HT-29 (cell line): ENCODE measurements at places on chromosomes 11 and 22.

DNA sequence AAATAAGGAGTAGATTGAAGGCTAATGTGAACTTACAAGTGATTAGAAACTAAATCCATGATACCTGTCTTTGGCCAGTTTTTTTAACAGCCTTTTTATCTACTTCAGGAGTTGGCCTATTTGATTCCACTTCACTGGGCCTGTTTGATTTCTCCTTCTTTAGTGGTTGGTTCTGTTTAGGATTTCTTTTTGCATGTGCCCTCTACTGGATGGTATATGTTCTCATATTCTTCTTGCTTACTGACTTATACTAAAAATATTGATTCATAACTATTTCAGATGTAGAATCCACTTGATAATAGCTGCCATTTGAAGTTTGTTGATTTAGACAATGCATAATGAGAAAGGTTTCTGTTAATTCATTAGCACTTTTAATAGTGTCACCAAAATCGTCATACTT, 53.9 kb downstream of the USP47 start:
- DNase-seq, result peak; percentile 22

GRCh38 chr22:39920134-39920743, 19.4 kb downstream of the GRAP2 start:
- DNase-seq, result no peak

DNA sequence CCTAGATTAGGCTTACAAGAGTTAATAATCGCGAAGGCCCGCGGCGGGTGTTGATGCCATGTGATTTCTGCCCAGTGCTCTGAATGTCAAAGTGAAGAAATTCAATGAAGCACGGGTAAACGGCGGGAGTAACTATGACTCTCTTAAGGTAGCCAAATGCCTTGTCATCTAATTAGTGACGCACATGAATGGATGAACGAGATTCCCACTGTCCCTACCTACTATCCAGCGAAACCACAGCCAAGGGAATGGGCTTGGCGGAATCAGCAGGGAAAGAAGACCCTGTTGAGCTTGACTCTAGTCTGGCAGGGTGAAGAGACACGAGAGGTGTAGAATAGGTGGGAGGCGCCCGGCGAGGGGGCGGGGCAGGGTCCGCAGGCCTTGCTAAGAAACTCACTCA, 65.5 kb downstream of the AAMDC start:
- no peak for DNase-seq

DNA sequence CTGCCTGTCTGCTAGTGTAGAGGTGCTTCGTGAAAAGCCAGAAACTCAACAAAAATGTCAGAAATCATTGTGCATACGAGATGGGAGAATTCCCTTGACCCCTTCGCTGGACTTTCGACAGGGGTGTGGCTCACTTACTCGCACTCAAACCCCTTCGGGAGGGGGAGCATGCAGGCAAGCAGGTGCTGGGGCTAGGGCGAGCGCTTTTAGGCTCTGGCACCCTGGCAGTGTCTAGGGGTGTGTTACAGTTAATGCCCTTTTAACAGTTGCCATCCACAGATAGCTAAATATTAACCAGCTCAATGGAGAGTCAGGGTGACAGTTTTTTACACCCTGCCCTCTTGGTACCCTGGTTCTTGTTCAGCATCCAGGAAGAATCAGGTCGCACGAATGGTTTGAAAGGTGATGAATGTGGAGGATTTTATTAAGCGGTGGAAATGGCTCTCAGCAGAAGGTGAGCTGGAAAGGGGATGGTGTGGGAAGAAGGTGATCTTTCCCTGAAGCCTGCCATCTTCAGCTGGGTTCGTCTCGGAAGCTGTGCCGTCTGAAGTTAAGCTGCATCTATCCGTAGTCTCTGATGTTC, 59.6 kb upstream of the SHANK2 start:
- DNase-seq, result no peak

- no peak for DNase-seq
These were observed 69.0 kb downstream of the GGTLC2 start for GRCh38 chr22:22713416-22713815.

- no peak for DNase-seq
These were observed 27.5 kb upstream of the OR9I1 start for GRCh38 chr11:58152781-58153180.

DNA sequence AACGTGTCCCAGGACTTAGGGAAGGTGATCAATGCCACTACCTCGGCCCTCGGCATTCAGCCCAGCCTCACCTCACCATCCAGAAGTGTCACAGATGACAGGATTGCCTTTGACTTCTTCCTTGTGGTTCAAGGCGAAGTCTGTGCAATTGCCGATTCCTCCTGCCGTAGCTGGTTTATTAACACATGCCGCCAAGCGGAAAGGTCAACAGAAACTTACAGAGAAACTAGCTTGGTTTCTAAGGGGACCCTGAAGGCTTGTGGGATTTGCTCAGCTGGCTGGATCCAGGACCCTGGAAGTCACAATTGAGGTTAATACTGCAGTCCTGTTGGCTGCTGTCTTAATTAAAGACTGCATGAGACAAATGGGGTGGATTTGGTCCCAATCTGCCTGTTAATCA, 65.6 kb downstream of the SHANK2 start:
- no peak for DNase-seq

DNA sequence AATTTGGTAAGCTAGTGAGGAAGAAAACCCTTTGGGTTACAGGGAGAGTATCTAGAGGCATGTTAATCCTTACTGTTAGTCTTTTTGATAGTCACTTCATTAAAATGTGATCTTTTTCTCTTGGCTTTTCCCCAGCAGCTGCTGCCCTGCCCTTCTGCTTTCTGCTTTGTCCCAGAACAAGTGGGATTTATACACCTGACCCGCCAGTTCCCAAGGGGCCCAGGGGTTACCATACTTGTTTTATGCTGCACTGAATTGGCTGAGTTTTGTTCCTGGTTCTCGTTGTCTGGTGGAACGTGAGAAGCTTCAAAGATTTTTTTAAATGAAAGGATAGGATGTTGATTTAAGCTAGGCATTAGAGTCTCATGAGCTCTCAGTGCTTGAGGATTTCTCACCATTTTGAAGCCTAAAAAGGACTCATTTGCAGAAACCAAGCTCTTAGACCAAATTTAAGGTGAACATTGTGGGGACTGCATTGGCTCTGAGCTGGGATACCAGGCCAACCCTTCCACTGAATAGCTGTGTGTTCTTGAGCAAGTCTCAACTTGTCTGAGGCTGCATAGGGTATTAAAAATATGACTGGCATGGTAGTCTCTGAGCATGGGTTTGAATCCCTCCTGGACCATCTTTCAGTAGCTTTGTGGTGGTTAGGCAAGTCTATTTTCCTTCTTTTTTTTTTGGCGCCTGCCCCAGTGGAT, 6.6 kb downstream of the LIMK2 start:
- DNase-seq, result no peak

- peak; percentile 62 for DNase-seq
These were observed 83.9 kb upstream of the SNX19 start for GRCh38 chr11:130999992-131000770.

GRCh38 chr11:64990222-64990923, 6.4 kb downstream of the BATF2 start:
- peak; percentile 76 for DNase-seq

GRCh38 chr22:49724893-49725489, 102.7 kb downstream of the BRD1 start:
- DNase-seq, result no peak

DNA sequence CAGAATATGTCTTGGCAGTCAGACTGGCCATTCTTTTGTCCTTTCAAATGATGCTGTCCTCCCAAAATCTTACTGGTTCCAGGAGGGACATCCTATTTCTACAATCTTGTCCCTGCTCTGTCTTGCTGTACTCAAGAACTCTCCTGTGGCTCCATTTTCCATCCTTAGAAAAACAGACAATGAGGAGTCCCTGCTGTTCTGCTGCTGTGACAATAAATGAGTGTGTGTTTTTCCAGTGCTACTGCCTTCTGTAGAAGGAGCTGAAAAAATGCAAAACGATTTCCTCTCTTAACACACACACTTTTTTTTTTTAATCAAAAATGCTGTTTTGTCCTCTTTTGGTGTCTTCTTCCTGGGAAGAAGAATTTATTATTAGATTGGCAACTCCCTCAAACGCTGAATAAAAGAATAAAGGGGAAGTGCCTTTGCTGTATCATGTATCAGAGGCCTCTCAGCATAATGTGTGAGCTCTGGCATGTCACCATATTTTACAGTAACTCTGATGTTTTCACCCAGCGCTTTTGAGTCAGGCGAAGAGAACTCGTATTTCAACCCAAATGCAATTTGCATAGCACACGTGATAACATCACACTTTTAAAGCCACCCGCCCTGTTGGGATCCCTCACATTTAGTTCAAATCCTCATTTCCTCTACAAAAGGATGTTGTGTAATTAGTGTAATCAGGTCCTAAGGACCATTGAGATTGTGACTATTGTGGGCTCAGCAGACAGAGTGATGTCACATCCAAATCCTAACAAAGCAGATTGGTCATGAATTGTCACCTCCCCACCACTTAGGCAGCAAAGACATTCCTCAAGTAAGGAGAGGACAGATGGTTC, 496.0 kb upstream of the LARGE1 start:
- no peak for DNase-seq

DNA sequence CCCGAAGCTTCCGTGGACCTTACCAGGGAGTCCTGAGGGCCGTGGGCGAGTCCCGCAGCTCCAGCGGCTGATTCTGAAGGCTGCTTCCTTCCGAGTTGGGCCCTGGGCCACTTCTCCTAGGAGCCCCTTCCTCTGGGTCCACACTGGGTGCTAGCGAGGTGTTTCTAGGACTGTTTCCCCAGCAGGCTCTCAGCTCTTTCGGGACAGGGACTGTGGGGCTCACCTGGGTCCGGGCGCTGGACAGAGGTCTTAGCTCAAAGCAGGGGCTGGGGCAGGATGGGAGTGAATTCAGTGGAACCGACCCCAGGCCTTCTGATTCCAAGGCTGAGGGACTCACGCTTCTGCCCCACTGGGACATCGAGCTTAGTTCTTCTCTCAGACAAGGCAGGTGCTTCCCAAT, 29.3 kb upstream of the CSNK1E start:
- no peak for DNase-seq

GRCh38 chr11:76834151-76834550, 26.6 kb upstream of the ACER3 start:
- DNase-seq, result no peak

DNA sequence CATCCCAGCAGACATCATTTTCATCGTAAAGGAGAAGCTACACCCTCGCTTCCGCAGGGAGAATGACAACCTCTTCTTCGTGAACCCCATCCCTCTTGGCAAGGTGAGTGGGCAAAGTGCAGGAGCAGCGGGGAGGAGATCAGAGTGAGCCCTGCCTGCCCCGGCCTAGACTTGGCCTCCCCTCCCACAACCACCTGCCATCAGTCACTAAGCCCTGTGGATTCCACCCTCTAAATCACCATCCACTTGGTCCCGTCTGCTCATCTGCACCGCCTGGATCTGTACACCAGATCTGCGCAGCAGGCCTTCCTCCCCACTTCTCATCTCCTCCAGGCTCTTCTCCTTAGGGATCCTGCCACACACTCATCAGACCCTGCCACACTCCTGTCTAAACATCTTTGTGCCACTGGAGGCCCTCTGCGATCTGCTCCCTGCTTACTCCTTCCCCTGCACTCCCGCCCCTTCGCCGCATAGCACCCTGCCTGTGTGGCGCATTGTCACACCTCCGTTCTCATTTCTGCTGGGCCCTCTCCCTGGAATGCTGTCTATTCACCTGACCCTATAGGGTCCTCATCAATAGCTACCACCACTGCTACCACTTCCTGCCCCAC, 14.2 kb downstream of the UCP2 start:
- no peak for DNase-seq

GRCh38 chr22:49361164-49361563, 466.5 kb downstream of the BRD1 start:
- DNase-seq, result no peak

DNA sequence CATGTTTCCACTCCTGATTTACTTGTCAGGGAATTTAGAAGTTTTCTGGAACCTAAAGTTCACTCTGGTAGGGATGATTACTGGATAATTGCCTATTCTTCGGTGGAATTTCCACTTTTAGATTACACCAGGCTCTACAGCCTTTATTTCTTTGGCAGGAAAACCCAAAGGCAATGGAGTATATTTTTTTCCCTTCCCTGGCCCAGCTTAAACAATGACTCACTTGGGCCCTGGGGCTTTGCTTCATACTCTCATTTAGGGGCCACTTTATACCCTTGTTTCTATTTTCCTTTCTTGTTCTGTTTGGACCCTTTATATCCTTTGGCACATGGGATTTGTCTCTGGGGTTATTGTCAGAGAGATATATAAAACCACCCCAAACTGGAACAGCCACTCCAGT, 114.7 kb downstream of the CSTPP1 start:
- DNase-seq, result no peak

DNA sequence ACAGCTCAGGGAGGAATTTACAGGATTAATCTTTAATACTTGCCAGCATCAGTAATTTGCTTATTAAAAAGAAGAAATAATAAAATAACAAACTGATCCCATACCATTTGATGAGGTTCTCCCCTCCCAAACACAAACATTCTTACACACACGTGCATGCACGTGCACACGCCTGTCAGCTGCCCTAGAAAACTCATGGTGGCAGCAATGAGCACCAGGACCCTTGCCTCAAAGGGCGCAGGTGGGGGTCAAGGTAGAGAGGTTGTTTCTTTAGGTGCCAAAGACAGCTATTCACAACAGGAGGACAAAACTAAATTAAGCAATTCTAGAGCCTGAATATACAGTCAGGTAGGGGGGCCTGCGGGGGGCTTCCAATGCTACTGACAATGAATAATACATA, 219.3 kb downstream of the BUD13 start:
- DNase-seq, result no peak

- no peak for DNase-seq
These were observed 209.0 kb downstream of the LRRC4C start for GRCh38 chr11:41250408-41250935.

GRCh38 chr11:131756479-131757110, 386.2 kb downstream of the NTM start:
- no peak for DNase-seq

- DNase-seq, result no peak
These were observed 81.9 kb downstream of the MN1 start for GRCh38 chr22:27719535-27720227.

- DNase-seq, result peak; percentile 12
These were observed 147.3 kb downstream of the FEZ1 start for GRCh38 chr11:125348674-125349309.

DNA sequence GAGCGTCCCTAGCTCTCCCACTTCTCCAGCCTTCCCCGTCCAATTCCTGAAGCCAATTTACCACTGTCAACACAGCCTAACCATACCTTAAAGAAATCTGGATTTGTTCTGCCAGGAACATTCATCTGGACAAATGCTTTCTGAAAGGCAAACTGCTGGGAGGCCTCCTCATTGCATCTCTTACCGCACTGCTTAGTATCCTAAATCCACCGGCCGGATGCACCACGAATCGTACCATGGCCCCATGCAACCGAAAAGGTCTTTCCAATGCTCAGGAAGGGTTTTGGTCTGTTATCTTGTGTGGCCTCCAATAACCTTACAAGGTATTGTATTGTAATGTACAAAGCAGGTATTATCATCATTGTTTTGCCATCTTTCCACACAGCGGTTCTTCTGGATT, 57.6 kb downstream of the MYH9 start:
- no peak for DNase-seq

- DNase-seq, result no peak
These were observed 78.3 kb downstream of the ZNF280B start for GRCh38 chr22:22430111-22430820.

DNA sequence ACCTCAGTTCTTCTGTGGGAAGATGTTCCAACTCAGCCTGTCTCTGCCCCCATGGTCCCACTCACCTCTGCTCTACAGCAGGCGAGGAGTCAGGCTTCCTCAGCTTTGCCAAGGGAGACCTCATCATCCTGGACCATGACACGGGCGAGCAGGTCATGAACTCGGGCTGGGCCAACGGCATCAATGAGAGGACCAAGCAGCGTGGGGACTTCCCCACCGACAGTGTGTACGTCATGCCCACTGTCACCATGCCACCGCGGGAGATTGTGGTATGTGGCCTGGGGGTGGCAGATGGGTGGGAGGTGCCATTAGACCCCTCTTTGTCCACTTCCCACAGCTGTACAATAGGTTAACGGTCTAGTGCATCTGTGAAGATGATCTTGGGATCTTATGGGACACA, 73.3 kb downstream of the MYO7A start:
- no peak for DNase-seq
